ENCODE measurements at places on chromosomes 12 and 14.

GRCh38 chr14:52463375-52463774, 88.9 kb downstream of the TXNDC16 start:
- no peak for DNase-seq

GRCh38 chr14:102923201-102923924, 900 bp downstream of the AMN start:
- no peak for DNase-seq

DNA sequence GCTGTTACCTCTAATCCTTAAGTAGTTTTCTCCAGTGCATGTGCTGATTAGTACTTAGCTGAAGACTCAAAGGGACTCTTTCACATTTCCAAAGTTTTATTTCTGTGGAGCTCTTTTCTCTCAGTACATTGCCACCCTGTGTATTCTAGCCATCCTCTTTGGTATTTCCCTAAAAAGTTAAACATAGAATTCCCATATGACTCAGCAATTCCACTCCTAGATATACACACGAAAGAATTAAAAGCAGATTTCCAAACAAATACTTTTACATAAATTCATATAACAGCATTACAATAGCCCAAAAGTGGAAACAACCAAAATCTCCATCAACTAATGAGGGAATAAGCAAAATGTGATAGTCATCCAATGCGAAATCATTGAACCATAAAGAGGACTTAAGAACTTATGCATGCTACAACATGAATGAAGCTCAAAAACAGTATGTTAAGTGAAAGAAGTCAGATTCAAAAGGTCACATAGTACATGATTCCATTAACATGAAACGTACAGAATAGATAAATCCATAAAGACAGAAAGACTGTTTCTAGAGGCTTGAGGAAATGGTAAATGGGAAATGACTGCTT, 9.0 kb upstream of the NOVA1 start:
- no peak for DNase-seq

GRCh38 chr12:2408262-2408661, 355.5 kb downstream of the CACNA1C start:
- no peak for DNase-seq

DNA sequence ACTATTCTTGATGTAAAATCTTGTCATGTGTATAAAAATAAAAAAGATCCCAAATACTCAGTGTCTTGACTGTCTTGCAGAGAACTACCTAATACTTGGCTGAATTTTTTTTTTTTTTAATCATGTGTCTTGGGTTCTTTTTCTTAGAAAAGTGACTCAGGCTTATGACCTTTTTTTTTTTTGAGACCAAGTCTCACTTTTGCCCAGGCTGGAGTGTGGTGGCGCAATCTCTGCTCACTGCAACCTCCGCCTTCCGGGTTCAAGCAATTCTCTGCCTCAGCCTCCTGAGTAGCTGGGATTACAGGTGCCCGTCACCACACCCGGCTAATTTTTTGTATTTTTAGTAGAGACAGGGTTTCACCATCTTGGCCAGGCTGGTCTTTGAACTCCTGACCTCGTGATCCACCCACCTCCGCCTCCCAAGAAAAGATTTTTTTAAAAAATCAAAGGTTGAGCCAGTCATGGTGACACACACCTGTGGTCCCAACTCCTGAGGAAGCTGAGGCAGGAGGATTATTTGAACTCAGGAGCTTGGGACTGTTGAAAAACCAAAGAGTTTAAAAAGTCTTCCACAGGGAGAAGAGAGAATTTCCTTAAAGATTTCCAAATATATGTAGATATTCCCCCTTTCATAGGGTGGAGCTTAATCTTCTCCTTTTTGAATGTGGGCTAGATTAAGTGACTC, 17.7 kb upstream of the TDG start:
- DNase-seq = no peak

DNA sequence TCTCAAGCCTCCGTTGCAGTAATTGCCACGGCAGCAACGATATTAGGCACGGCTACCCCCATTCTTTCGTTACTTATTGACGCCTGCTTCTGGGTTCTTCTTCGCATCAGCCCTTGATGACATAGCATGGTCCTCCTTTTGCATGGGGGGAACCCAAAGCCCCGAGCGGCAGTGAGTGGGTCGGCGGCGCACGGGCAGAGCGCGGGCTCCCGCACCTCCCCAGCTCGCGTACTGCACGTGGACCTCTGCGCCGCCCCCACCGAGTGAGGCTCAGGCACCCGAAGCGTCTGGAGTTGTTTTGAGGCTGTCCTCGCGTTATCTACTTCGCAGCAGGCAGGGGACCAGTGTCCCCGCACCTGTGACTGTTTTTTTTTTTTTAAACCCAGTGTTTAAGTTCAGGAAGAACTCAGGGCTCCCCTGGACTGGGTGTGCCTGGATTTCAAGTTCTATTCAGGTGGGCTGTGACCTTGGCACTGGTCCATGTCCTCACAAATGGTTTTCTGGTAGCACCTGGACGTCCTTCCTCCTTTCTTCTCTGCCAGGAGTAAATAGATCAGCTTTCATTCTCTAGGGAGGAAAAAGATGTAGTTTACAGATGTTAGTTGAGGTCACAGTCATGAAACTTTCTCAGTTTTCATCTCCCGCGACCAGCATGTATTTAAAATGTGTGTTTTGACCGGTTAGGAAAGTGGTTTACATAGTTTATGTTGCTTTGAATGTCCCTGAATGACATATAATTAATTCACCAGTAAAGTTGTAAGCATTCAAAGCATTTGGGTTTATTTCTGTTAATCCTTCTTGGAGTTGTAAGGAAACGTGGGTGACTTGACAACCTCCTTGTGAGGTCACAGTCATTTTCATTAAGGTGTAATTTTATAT, 1.4 kb upstream of the FOXN4 start:
- no peak for DNase-seq

GRCh38 chr14:96109596-96110355, 70.6 kb downstream of the C14orf132 start:
- no peak for DNase-seq

- no peak for DNase-seq
Measured at GRCh38 chr12:10554756-10555481, 49.2 kb downstream of the EIF2S3B start.

GRCh38 chr12:82437744-82438143, 79.4 kb downstream of the METTL25 start:
- DNase-seq = no peak

GRCh38 chr12:54933376-54933775, 51.2 kb downstream of the TESPA1 start:
- no peak for DNase-seq

- no peak for DNase-seq
Measured at GRCh38 chr12:67758119-67758518, 109.6 kb downstream of the DYRK2 start.

DNA sequence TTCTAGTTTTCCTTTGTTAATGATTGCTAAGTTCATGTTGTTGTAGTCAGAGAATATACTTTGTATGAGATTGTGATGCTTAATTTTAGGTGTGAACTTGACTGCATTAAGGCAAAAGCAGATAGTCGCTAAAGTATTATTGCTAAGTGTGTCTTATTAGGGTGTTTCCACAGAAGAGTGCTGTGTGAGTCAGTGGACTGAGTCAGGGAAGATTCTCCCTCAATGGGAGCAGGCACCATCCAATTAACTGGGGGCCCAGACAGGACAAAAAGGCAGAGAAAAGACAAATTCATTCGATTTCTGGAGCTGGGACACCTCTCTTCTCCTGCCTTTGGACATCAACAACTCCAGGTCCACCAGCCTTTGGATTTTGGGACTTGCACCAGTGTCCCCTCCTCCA, 48.5 kb downstream of the BAZ1A start:
- DNase-seq = no peak

DNA sequence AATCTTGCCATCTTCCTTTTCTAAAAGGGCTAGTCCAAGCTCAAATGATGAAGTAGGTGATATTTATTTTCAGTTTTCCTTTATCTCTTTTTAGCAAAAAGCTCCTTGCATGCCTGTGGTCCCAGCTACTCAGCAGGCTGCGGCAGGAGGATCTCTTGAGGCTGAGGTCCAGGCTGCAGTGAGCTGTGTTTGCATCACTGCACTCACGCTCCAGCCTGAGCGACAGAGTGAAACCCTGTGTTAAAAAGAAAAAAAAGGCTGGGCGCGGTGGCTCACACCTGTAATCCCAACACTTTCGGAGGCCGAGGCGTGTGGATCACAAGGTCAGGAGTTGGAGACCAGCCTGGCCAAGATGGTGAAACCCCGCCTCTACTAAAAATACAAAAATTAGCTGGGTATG, 5.0 kb downstream of the TMEM116 start:
- no peak for DNase-seq

GRCh38 chr12:116358893-116359761, 81.6 kb upstream of the MED13L start:
- peak; percentile 13 for DNase-seq

GRCh38 chr12:117202556-117202955, 12.3 kb upstream of the FBXO21 start:
- no peak for DNase-seq

DNA sequence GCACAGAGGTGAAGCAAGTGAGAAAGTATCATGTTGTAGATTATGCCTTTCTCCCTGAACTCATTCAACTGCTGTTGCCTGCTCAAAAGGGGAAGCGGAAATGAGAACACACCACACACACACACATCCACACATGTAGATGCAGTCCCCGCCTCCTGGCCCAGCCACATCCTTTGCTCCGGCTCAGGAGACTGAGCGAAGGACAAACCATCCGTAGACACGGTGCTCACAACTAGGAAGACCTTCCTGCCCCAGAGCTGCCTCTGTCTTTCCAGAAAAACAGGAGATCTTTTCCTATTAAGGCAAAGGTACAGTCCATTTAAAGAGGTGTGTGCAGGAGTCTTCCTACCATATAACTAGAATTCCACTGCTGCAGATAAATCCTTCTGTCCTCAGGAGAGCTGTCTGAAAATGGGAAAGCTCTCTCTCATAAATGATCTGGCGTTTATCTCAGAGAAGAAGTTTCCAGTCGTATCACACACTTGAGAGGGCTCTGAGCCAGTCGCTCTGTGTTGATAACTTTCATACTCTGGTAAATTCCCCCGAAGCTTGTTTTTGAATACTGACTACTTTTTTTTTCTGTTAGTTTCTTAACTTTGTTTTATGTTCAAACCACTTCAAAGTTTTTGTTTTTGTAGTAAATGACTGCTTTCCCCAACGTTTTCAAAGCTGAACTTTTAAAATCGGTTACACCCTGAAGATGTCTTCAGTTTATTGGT, at the start of gene TESPA1:
TESPA1 (minus strand) TSS at position 105 of the 719 bp plus-strand sequence. CDS start 10,200 bp downstream, outside the sequence.
- DNase-seq = peak; percentile 52

- DNase-seq = no peak
Measured at GRCh38 chr12:101018540-101018939, 191.5 kb downstream of the SLC5A8 start.

DNA sequence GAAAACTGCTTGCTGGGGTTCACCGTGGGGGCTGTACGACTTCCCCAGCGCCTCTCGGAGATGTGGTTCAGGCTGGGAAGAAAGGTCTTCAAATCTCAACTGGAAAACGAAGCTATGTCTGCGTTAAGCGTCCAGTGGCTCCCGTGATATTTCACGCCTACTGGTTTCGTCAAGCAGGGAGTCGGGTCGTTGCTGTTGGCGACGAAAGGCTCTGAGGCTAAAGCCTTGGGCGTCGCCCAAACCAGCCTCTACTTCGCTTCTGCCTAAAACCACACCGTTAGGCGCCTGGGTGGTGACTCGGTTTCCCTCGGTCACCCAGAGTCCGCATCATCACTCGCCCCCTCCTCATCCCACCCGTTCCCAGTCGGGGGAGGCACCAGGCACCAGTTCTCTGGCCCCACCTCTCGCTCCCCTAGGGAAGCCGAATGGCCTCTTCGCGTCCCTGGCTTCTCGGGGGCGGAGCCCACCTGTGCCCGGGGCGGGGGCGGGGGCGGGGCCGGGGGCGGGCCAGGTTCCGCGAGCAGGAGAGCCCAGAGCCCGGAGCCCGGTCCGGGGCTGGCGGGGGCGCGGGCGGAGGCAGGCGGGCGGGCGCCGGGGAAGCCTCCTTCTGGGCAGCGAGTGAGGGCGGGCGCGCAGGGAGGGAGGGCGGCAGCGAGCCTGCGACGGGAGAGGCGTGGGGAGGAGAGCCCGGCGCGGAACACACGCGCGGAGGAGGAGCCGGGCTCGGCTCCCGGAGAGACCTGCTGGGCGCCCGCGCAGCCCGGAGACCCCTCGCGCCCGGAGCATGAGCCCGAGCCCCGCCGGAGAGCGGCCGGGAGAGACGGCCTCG, at the start of gene B4GALNT3:
B4GALNT3 (plus strand) TSS at position 510 of the 829 bp plus-strand sequence. CDS start 438 bp downstream, outside the sequence.
- DNase-seq = no peak

GRCh38 chr12:89603678-89604077, 77.8 kb upstream of the POC1B start:
- DNase-seq = no peak

- DNase-seq = no peak
Measured at GRCh38 chr12:45704968-45705367, 24.5 kb upstream of the ARID2 start.

DNA sequence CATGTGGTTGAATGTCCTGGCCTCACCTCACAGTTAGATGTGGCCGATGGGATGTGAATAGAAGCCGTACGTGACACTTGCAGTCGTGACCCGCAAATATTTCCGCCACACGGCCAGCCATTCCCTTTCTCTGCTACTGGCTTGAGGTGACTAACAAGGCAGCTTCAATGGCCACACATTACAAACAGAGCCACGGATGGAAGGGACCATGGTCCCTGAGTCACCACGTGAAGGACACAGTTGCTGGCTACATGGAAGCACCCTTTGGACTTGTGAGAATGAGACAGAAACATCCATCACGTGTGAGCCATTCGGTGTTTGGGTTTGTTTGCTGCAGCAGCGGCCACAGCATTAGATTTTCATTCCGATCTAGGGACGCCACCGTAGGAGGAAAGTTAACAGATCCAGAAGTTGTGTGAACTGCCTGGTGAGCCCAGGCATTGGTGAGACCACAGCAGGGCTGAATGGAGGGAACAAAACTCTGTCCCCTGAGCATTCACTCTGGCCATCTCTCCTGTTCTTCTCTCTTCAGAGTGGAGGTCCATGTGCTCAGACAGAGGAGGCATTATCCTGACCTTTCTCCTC, 33.5 kb upstream of the ADGRD1 start:
- DNase-seq = no peak

DNA sequence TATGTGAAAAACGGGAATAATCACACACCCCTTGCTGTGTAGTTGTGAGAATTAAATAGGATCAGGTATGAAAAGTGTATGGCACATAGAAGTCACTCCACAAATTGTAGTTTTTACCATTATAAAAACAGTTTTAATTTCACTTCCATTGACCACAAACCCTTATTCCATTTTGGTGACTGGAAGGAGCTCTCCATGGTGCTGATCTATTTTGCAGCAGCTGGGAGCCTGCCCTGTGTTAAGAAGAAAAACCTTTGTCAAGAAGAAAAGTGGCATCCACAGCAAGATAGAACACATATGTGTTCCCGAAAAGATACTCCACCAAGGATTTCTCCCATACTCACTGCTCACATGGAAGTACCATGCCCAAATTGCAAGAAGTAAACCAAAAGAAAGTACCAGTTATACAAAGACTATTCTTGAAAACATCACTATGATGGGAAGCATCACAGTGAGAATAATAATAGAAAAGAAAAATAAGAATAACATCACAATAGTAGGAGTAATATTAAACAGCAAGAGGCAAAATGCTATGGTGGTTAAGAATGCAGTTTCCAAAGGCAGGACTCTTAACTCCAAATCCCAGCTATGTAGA, 58.7 kb downstream of the TUNAR start:
- no peak for DNase-seq

All from stimulated activated CD4-positive, alpha-beta T cell treated with anti-CD3 and anti-CD28 coated beads, Interleukin-1b, Interleukin-23, amount 100 ng/mL, for 1 hour (primary cell).